ENCODE measurements at places on chromosomes 13 and 19. TPM values are rescaled to one million over a fixed set of nuclear protein-coding genes. Genes with fewer than 3 reads are reported as not detected.

DNA sequence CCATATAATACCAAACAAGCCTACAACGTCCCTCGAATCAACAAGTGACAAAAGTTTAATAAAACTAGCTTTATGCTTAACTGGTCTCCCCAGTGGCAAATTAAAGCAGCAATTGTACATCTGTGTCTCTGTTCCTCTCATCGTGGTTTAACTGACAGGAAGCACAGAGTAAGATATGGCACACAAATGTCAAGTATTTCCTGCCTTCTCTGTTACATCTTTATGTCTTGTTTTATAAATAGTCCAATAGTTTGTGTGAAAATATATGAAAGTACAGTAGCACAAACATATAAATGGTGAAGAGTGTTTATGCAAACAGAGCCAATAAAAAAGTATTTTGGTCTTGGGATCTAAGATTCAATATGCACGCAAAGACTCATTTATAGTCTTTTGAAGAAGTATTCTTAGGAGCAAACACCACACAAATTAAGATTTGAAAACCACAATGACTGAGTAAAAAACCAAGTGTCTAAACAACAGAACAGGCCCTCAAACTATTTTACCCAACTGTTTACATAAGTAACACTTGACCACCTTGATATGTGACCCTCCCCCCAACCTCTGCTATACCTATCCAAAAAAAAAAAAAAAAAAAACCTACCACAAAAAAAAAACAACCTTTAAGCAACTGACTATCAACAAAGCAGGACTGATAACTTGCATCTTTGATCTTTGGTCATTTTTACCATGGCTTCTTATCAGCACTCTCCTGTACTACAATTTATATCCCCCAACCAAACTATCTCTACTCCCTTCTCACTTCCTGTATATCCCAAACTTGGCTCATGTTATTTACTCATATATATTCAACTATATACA lies 14.0 kb downstream of the ELF1 start:
- DNase-seq = no peak

DNA sequence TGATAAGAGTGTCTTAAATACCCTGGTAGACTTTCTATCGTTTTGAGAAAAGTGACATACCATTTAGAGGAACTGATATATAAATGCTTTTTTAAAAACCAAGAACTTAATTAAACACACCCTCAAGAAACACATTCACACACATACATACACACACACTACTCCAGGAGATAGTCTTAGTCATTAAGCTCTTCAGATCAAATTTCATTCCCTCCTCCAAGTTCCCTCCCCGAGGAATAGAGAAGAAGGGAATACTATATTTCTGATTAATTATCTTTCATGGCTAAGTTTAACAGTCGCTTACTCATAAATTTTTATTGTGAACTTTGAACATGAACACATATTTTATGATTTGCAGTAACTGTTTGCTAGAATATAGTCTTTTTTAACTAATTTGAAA lies 1109.5 kb downstream of the SLITRK1 start:
- DNase-seq = no peak

- DNase-seq = no peak
These were observed 48.7 kb downstream of the CCDC70 start for GRCh38 chr13:51910508-51910907.

Gene CRX
- polyA plus RNA-seq = 0.11 TPM

Gene PPP1R13L
- polyA plus RNA-seq = 8.3 TPM
